Adrenal gland (tissue), 19 donors: ENCODE measurements at places on chromosomes 3 and 15. TPM values are rescaled to one million over a fixed set of nuclear protein-coding genes. Genes with fewer than 3 reads are reported as not detected.

Gene CPLX3
- not detected for total RNA-seq

Gene DNAH1
- total RNA-seq = 4.9 TPM

DNA sequence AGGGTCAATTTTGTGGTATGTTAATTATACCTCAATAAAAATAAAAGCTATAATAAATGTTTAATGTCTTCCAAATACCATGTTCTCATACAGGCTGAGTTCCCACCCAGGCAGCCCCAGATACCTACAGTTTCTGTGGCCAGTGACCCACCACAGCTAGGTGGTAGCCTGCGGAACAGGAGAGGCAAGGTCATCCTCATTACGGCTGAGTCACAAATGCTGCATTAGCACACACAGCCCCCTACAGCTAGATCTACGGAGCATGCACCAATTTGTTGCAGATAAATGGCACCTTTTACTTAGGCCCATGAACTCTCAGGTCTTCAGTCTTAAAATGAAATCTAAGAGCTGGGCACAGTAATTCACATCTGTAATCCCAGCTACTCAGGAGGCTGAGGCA, 5.1 kb downstream of the SPATA12 start:
- DNase-seq = peak; percentile 46

DNA sequence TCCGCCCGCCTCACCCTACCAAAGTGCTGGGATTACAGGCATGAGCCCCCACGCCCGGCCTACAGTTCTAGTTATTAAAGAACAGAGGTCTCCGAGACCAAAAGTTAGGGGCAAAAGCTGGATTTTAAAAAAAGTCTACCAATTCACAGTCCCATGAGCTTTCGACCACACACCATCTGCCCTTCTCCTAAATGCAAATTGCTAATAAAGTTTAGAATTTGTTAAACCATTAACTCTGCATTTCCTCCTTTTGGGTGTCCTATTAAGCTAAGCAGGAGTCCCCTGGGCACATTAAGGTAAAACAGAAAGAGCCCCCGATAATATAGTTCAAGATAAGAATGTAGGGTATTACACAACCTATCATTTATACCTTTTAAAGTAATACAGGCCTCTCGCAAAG, 322.7 kb downstream of the FOXP1 start:
- DNase-seq = no peak

GRCh38 chr15:61835496-61836106, 224.6 kb downstream of the VPS13C start:
- peak; percentile 73 for DNase-seq

Gene FNDC3B
- total RNA-seq = 102 TPM

DNA sequence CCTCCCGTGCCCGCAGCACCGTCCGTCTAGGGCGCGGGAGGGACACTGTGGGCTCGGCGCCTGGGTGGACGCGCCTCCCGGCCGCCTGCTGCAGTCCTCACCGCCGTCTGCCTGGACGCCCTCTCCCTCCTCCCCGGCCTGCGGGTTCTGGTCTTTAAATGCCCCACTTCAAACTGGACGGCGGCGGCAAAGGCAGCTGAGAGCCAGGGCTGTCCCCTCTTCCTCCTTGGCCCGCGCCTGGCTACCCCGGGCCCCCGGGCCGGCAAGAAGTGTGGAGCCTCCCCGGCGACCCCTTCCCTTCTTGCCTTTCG, 426 bp downstream of the CBLB start:
- DNase-seq = peak; percentile 62
